ENCODE measurements at places on chromosomes 13 and 19.

- DNase-seq, result no peak
Observed at GRCh38 chr13:91166714-91167511, 180.6 kb upstream of the MIR17HG start.

DNA sequence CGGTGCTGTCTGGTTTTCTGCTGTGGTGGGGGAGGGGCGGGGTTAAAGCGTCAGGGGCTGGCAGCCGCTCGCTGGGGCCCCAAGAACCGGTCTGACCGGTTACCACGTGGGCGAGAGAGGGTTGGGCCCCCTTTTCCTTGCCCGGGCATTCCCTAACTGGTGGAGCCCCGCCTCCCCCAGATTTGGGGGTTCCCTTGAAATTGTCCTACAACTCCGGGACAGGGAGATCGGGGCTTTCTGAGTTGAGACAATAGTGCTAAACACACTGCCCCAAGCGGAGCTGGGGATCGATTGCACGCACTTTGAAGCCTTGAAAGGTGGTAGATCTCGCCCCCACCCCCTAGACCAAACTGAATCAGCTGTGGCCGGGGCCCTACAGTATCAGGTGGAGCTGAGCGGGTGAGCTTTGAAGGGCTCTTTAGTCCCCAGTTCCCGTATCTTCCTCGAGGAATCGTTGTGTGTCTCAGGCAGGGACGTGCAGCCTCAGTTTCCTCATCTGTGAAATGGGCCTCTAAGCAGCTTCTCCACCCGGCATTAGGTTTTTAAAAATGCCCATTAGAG, 4.8 kb downstream of the IER2 start:
- peak; percentile 65 for DNase-seq

DNA sequence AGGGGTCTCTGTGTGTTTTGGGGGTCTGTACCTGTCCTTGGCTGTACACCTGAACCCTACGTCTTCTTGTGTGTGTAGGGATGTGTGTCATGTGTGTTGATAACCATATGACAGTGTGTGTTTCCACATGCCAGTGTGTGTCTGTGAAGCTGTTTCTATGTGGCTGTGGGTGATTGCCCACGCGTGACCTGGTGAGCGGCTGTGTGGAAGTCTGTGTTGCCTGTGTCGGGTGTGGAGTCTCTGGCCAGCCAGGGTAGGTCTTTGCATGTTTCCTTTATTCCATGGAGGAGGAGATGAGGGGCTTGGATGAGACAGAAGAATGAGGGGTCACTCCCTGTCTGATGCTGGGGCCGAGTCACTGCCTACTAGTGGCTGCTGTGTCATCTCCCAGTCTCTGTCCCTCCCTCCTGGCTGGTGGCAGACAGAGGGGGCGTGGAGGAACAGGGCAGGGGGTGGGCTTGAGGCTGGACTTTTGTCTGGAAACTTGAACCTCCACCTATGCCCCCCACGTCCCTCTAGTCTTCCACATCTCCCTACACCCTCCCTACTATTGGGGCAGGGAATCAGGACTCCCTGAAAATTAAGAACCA, 2.8 kb upstream of the FOSB start:
- DNase-seq, result no peak

DNA sequence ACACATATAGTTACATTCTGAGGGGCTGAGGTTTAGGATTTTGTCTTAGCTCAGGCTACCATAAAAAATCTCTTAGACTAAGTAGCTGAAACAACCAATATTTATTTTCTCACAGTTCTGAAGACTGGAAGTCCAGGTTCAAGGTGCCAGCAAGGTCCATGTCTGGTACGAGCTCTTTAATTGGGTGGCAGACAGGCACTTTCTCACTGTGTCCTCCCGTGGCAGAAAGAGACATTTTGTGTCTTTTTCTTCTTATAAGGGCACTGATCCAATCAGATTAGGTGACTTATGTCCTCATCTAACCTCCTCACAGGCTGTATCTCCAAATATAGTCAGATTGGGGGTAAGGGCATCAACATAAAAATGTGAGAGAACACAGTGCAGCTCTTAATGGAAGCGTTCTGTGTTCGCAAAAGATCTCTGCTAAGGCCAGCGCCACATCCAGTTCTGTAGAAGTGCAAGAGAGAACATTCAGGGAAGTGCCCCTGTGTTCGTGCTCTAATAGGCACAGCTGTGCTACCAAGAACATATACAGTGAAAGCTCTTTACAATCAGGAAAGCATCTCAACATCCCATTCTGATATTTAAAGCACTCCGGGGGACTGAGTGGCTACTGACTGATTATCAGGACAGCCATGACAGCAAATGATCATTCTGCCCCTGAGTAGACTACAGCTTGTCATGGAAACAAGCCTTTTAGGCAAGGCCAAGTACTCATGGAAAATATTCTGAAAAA, 819.2 kb downstream of the LIG4 start:
- peak; percentile 20 for DNase-seq

DNA sequence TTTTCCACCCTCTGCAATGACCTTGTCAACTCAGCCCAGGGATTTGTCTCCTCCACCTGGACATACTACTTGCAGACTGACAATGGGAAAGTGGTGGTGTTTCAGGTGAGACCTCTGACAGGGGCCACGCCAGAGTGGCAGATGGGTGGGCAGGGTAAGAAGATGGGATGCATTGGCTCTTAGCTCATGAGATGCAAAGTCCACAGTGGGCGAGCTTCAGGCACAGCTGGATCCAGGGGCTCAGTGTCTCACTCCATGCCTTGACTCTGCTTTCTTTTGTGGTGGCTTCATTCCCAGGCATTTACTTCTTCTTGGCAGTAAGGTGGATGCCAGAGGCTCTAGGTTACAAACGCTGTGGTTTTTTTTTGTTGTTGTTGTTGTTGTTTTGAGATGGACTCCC, 3.4 kb downstream of the TMEM59L start:
- no peak for DNase-seq

DNA sequence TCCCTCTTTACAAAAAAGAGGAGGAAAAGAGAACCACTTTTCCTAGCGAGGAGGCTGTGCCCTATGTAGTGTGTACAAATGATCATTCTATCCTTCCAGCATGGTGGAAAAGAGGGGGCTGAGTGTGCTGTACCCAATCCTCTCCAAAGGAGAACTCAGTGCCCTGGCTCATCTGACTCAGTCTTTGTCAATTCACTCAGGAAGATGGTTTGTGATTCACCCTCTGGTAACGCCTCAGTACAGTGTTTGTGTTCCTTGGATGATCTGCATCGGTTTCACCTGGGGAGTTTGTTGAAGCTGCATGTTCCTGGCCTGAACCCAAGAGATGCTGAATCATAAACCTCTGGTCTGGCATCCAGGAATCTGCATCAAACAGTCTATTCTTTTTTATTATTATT, 18.3 kb upstream of the ENOX1 start:
- peak; percentile 64 for DNase-seq

All from fibroblast of lung (primary cell).